ENCODE measurements at places on chromosomes 16 and 17.

GRCh38 chr17:17328251-17328650 lies 25.1 kb downstream of the NT5M start:
- no peak for DNase-seq

DNA sequence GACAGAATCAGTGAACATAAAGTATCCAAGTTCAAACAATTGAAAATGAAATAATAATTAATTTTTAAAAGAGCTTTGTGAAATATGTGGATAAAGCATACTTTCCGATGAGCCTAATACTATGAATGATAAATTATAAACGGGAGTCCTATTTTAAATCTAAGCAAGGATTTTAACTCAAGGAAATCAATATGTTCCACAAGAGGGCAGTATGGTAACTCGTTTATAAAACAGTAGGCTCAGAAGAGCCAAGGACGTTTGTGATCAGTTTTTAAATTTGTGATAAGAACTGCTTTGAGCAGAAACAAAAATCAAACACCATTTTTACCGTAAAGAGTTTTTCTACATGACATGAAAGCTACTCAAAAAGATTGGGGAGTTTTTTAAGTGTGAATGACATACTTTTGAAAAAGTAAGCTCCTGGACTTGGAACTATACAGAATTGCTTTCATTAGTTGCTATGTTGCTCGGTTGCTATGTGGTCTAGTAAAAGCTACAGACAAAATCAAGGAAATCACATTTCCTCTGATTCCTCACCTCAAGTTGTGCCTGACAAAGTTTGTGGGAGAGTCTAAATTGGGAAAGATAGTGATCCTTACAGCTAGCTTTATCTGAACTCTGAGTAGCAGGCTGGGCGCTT lies 11.8 kb upstream of the TEKT1 start:
- DNase-seq: peak; percentile 43

DNA sequence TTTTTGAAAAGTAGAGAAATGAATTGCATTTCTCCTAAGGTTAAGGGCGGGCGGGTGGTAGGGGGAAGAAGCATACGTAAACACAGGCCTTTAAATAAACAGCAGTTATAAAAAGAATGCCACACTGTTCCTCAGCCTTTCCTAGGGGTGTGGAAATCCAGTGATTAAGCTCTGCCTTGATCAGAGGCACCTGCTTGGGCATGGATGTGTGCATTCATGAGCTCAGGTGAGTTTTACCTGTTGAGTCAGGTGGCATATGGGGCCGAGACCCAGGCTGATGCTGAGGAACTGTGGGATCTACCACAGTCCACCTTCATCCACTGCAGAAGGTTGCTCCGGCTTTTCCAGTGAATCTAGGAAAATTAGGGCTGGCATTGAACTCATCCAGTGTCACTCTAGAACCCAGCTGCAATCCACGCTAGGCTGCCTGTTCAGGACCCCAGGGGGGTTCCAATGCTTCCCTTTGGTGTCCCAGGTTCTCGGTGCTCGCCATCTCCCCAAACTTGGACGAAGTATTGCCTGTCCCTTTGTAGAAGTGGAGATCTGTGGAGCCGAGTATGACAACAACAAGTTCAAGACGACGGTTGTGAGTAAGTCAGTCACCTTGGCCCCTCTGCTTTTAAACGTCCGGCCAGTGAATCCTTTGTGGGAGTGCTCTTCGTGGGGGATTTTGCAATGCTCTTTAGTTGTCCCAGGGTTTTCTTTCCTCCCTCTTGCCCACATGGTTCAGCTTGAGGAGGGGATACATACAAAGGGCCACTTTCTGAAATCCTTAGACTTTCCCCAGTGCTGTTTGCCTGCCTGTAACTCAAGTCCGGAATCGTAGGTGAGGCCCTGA lies 72.7 kb downstream of the SDR42E1 start:
- DNase-seq: no peak

DNA sequence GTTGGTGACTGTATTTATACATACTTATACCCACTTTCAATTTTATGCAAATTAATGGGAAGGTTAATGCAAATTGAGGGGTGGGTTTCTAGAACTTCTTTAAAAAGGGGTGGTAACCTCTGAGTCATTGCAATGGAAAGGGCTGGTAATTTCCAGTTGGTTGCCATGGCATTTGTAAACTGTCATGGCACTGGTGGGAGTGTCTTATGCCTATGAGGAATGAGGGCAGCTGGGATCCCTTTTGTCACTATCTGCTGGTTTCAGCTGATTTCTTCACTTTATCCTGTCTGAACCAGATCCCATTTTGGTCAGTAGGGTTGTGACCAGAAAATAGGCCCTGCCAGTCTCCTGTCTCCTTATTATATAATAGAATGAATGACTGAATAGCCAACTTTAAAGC lies 1006.7 kb upstream of the GOT2 start:
- DNase-seq: no peak

- no peak for DNase-seq
Measured at GRCh38 chr16:31513126-31513525, 4.9 kb upstream of the RUSF1 start.

DNA sequence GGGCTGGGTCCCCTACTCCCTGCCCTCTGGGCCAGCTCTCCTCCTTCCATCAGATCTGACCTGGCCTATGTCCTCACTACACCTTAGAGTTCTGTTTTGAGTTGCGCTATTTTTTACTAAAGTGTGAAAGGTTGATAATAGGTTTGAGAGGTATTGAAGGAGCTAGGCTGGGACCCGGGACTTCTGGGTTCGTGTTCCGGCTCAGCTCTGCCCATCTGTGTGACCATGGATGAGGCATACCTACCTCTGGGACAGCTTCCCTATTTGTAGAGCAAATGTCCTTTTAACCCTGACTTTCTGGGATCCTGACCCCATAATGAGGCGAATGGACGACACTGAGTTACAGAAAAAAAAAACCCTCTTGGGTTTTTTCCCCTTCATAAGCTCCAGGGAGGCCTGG lies 36.0 kb downstream of the IL21R start:
- no peak for DNase-seq

GRCh38 chr17:49146620-49147306 lies 14.2 kb downstream of the B4GALNT2 start:
- no peak for DNase-seq

GRCh38 chr16:89093602-89094251 lies at the start of gene ACSF3:
ACSF3 (plus strand) TSS chr16:89093852; CDS start chr16:89100682, 6,830 bp downstream.
- peak; percentile 79 for DNase-seq

- DNase-seq: no peak
Measured at GRCh38 chr17:20095336-20096080, 86.3 kb downstream of the SPECC1 start.

GRCh38 chr17:1173432-1174262 lies 6.1 kb downstream of the ABR start:
- DNase-seq: no peak

GRCh38 chr17:63435681-63436522 lies 10.2 kb downstream of the CYB561 start:
- DNase-seq: peak; percentile 73

GRCh38 chr16:84616515-84616914 lies 1.4 kb downstream of the COTL1 start:
- no peak for DNase-seq

- no peak for DNase-seq
Measured at GRCh38 chr16:48862087-48862532, 252.1 kb upstream of the N4BP1 start.

- no peak for DNase-seq
Measured at GRCh38 chr17:17494870-17495535, 1.2 kb downstream of the RASD1 start.

DNA sequence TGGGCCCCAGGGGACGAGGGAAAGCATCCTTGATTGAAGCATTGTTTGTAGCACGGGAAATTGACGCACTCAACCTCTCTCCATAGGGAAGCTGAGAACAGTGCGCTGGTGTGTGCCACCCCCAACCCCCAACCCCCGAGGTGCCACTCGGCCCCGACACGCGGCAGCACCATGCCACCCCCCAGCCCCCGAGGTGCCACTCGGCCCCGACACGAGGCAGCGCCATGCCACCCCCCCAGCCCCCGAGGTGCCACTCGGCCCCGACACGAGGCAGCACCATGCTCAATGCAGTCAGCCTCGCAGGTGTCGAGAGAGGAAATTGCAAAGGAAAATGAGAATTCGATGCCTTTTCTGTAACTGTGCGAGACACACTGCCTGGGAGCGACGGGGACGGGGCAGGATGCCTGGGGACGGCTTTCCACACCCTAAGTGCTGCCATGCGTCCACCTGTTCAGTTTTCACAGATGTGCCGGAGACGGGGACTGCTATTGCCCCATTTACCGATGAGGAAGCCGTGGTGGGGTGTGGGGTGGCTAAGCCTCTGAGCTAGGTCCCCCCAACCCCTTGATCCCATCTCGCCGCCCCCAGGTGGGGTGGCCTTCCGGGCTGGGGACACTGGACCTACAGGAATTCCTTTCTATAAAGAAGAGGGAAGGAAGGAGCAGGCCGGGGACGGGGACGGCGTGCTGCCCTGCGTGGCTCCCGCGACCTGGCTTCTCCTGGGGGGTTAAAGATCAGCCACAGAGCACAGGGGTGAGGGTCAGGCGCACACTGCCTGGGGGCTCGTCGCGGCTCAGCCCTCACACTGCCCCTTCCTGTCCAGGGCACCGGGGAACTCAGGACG lies 9.8 kb downstream of the CBFA2T3 start:
- DNase-seq: no peak

DNA sequence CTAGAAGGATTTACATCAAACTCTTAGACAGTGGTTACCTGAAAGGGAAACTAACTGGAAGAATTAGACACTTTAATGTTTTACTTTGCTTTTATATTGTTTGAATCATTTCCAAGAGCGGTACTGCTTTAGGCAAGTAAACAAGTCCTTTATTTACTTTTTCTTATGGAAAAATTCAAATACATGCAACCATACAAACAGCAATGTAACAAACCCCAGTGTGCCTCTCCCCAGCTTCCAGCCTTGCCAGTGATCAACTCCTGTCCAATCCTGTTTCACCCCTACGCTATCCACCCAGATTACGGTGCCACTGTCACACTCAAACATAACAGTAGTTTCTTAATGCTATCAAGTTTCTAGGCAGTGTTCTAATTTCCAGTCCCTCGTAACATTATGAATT lies 85.9 kb downstream of the C16orf95 start:
- peak; percentile 36 for DNase-seq

DNA sequence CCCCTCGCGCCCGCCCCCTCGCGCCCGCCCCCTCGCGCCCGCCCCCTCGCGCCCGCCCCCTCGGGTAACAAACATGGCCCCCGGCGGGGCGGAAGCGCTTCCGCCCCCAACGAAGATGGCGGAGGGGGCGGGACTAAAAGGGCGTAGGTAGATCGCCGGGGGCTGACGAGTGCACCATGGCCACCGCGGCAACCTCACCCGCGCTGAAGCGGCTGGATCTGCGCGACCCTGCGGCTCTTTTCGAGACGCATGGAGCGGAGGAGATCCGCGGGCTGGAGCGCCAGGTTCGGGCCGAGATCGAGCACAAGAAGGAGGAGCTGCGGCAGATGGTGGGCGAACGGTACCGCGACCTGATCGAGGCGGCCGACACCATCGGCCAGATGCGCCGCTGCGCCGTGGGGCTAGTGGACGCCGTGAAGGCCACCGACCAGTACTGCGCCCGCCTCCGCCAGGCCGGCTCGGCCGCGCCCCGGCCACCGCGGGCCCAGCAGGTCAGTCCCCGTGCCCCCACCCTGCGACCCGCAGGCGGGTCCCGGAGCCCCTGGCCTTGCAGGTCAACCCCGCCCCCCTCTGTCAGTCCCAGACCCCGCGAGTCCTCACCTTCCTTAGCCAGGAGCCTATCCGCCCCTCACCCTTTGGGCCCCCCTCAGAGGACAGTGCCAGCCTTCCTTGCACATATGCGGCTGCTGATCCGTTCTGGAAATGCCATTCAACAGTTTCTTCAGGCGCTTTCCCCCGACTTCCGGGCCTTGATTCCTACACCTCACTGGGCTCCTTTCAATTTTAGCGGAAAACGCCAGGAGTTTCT lies at the start of gene COG1:
COG1 (plus strand) TSS at position 162 of the 808 bp plus-strand sequence; CDS start at position 177, 15 bp downstream.
- peak; percentile 95 for DNase-seq

DNA sequence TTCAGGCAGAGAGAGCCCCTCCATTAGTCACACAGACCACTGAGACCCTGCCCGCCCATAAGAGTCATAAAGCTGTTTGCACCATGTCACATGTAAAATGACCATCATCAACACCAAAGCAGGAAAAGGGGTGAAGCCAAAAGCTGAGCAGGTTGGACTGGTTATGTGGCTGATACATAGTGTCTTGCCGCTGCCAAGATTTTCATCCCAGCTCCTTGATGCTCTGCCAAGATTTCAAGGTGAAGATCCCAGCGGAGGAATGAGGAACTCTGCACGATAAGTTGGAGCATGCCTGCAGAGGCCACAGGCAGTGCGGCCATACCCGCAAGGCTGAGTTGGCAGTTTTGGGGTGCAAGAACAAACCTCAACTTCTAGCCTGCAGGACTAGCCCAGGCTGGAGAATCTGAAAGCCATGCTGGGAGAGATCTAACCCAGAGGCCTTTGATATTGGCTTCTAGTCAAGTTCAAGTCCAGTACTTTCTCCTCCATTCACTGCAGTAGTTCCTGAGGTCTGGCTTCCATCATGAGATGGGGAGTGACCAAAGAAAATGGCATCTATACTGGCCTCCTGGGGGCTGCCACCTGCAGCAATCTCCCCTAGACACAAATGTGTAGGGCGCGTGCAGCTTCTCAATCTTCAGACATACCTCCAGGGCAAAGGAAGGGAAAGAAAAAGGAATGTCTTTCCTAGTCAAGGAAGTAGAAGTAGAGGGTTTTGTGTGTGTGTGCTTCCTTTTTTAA lies 79.7 kb upstream of the NOL11 start:
- peak; percentile 85 for DNase-seq

DNA sequence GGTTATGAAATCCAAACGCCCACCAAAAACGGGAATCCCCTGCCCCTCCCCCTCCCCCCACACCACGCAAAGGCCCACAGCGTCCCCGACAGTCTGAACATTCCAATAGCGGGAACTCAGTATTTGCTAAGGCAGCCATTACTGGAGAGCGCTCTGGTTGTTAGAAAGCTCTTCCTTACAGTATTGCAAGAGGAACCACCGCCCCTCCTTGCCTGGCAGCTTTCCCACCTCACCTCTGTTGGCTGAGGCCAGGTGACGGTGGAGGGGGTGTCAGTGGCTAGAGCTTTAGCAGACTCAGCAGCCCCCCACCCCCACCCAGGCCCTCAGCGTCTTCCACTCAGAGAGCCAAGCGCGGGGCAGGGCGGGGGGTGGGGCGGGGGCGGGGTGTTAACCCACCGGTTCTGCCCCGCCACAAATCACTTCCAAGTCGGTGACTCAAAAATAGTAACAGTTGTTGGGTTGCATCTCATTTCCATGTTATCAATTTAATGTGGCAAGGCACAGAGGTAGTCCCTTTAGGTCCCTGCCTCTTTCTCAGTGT lies 2.2 kb upstream of the PLEKHH3 start:
- peak; percentile 66 for DNase-seq

GRCh38 chr16:35302859-35303258 lies 1843.4 kb downstream of the TP53TG3F start:
- DNase-seq: no peak

GRCh38 chr16:81485824-81486539 lies 41.4 kb downstream of the CMIP start:
- no peak for DNase-seq

DNA sequence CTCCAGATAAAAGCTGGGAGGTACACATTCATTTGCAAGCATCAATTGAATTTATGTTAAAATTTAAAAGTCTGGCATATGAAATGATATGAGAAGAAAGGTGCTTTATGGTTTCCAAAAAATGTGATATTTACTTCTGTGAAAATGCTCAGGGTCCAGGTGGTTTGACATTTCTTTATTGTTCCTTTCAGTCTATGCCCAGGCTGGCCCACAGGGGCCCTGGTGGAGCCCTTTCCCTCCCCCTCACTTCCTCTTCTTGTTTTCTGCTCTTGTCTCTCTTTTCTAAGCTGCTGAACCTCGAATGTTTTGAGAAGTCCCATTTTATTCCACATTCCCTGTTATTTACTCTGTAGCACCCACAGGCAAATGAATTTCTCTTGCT lies 127.8 kb downstream of the HS3ST3B1 start:
- DNase-seq: no peak

- DNase-seq: no peak
Measured at GRCh38 chr17:76911299-76912017, 43.3 kb downstream of the MGAT5B start.

- DNase-seq: no peak
Measured at GRCh38 chr17:60165971-60166370, 16.2 kb downstream of the CA4 start.

Data from T47D (cell line).